Germinal center (tissue), 1 donor: ENCODE measurements at places on chromosomes 4 and X.

DNA sequence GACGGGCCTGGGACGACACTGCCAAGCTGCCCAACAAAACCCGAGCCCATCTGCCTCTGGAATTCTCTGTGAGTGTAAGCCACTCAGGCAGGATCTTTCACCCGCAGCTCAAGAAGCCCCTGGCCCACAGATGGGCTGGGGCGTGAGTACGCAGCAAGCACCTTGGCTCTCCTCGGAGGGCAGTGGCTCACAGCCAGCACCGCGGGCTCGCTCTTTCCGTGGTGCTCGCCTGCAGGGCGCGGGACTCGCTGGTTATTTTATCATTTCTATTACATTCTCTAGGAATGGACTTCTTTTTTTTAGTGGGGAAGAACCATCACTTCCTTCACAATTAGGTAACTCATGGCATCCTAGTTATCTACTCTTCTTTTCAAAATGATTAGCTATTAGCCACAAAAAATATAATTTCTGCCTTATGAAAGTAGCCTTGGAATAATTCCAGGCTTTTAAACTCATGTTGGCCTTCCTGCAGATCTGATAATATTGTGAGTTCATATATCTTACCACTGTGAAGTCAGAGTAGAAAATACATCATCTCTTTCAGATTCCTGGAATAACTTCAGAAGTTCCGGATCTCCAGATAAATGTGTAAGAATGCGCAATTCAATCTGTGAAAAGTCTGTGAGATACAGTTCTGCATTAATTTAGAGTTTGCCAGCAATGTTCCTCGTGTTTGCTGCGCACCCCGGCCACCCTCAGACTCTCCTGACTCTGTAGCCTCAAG is 68.6 kb downstream of the NAT8L start:
- DNase-seq, result no peak

DNA sequence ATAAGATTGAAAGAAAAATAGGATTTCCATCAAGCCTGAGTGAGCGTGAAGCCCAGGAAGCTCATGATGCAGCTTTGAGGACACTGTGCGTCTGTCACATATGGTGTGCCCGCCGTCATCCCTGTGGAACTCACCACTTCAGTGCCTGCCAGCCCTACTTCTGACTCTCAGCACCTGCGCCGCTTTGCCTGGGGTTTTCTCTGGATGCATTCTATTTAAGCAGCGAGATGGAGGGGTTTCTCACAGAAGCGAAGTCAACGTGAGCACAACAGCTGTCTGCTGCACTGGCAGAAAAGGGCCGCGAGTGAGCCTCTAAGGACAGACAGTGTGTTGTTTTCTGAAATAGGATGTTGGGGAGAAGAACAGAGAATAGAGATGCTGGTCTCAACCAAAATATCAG is 6.2 kb upstream of the TMEM128 start:
- DNase-seq, result no peak

- DNase-seq, result no peak
Measured at GRCh38 chrX:139187738-139188137, 342.8 kb upstream of the F9 start.

- DNase-seq, result no peak
Measured at GRCh38 chr4:172168888-172169287, 355.7 kb downstream of the GALNTL6 start.

DNA sequence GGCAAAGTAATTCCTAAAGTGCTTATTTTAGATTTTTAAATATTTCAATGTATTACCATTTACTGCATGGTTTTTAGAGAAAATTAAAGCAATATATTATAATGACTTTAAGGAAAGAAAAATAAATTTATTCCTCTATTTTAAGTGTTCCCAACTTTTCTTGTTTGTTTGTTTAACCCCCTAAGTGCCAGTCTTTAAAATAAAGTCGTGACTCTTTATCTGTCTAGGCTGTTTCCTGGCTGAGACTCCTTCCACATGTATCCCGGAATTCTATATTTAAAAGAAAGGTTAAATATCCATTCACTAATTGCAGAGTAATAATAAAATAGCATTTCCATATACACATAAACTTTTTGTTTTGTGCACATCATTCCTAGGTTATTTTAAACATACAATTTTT is 71.2 kb downstream of the GAB1 start:
- no peak for DNase-seq

GRCh38 chrX:63743596-63743995 is 41.4 kb downstream of the ARHGEF9 start:
- no peak for DNase-seq

- no peak for DNase-seq
Measured at GRCh38 chrX:150269605-150270254, 93.4 kb upstream of the MAMLD1 start.

GRCh38 chr4:144206711-144207110 is 66.2 kb upstream of the GYPA start:
- no peak for DNase-seq

DNA sequence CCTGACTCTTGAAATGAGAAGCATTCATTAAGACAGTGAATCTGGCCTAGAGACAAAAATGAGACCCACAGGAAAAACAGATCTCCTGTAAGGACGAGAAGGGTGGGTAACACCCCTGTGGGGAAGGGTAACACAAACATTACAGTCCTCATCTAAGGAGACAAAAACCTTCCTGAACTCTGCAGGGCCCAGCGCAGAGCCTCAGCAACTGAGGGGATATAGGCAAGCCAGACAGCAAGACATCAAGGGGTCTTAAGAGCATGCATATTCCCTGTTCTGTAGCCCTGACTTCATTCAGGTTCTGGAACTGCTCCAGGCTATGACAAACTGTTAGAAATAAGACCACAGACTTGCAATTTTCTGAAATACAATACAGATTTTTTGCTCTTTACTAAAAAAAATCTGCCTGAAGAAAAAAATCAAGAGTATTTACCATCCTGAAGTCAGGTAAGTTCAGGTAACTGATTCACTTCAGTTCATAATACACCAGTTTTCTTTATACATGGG is 15.5 kb downstream of the COX18 start:
- no peak for DNase-seq
